Femur (tissue), 1 donor: ENCODE measurements at places on chromosomes 7 and 10.

GRCh38 chr7:158651968-158652565, 52.5 kb downstream of the NCAPG2 start:
- no peak for DNase-seq

DNA sequence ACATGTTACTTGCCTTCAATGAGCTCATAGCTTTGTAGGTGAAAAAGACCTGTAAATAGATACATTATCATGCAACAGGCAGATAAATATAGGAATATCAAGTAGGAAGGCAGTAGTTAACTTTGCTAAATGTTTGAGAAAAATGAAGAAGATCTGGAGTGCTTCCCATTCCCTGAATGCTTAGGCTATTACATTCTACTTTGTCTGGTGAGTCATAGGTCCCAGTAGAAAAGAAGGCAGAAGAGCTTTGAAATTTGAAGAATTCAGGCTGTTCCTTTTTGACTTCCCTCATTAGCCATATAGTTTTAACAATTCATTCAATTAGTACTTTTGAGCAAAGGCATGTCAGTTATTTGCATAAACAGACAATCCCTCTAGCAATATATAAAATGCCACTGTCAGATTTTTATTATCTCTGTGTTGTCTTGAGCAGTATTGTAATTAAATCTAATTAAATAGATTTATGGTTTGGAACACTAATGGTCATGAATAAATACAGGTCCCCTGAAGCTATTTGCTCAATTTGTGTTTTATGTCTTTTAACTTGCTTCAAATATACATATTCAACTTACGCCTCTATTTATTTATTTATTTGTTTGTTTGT, 875.0 kb downstream of the REEP3 start:
- DNase-seq = no peak

DNA sequence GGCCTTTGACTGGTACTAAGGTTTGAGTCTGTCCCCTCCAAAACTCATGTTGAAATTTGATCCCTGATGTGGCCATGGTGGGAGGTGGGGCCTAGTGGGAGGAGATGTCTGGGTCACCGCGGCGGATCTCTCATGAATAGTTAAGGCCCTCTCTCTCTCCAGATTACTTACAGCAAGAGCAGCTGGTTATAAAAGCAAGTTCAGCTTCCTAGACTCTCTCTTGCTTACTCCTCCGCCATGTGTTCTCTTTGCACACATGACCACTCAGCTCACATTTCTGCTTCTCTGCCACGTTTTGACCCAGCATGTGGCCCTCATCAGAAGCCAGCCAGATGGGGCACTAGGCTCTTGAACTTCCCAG, 29.9 kb upstream of the ZMIZ1 start:
- peak; percentile 32 for DNase-seq

DNA sequence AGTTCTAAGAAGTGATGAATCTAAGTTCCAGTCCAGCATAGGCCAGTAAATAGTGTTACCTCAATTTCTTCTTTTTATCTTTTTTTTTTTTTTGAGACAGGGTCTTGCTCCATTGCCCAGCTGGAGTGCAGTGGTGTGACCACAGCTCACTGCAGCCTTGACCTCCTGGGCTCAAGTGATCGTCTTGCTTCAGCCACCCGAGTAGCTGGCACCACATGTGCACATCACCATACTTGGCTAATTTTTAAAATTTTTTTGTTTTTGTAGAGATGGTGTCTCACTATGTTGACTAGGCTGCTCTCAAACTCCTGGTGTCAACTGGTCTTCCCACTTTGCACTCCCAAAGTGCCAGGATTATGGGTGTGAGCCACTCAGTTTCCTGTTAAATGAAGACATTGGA, 126.6 kb upstream of the LYZL2 start:
- DNase-seq = no peak

- no peak for DNase-seq
These were observed 73.0 kb downstream of the ADCY1 start for GRCh38 chr7:45646996-45647825.

DNA sequence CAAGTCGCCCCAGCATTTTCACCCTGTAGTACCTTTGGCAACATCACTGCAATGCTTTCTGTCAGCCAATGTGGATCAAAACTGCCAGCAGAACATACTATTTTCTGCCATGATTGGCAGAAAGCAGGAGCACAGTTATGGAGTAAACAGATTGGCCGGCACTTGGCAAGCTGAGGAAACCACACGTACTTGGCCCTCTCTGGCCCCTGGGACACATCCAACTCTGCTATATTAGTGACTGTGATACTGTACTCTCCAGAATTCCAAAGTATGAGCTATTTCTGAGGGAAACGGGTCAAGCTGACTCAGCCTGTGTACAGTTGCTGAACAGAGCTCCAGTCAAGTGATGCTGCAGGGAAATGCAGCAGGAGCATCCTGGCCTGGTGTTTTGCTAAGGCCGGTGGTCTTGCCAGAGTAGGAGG, 39.8 kb upstream of the LANCL2 start:
- DNase-seq = peak; percentile 85

GRCh38 chr7:767941-768731, 41.1 kb upstream of the PRKAR1B start:
- peak; percentile 22 for DNase-seq

GRCh38 chr10:85047170-85047834, 718.9 kb downstream of the CCSER2 start:
- DNase-seq = no peak

DNA sequence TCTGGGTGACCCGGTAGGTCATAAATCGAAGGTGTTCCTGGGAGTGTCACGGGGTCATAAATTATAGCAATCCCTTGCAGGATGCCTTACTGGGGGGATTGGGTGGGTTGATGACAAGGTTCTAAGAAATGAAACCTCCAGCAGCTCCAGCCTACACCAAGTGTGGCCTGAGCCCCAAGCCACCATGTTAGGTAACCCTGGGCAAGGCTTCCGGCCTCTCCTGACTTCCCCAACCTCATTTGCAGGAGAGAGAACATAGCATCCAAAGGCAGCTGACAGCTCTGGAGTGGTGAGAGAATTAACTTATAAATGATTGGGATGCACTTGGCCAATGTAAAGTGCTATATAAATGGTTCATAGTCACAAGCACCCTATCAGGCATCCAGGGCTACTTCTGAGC, 52.8 kb upstream of the TMEM273 start:
- DNase-seq = no peak
